Lung (tissue), 17 donors: ENCODE measurements at places on chromosomes 4 and X. TPM values are rescaled to one million over a fixed set of nuclear protein-coding genes. Genes with fewer than 3 reads are reported as not detected.

DNA sequence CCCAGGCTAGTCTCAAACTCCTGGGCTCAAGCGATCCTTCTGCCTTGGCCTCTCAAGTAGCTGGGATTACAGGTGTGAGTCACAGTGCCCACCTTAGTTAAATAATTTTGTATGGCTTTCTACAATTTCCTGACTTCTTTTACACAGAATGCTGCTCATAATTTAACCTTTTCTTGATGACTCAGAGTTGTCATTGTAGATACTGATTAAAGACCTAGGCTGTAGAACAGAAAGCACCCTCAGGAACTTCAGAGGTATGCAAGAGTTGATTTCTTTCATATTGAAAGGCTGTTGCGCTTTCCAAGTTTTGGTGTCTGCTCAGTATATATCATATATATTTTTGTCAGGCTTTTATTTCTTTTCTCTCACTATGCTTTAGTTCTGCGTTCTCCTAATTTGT is 21.1 kb upstream of the GPR34 start:
- no peak overlapping the region for H3K4me3 ChIP-seq
- H3K36me3 ChIP-seq, result no peaks in the 10 kb centered on the region
- DNase-seq, result no peak
- no peaks in the 10 kb centered on the region for H3K27me3 ChIP-seq
- no peaks in the 10 kb centered on the region for H3K4me1 ChIP-seq

DNA sequence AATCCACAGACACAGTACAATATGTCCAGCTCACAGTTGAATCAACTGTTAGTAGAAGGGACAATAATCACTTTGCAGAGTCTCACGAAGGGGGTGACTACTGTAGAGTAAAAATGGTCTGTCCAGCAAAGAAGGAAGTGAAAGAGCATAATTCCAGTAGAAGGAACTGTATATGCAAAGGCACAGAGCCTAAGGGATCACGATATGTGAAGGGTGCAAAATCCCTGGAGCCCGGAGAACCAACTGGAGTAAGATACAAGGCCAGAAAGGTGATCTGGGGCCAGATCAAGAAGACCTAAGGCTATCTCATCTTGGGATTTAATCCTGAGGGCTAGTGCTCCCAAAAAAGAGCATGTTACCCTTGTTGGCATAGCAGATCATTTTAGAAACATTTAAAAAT is 192.7 kb upstream of the LDB2 start:
- no peaks in the 10 kb centered on the region for H3K27me3 ChIP-seq
- DNase-seq, result no peak
- no peak overlapping the region for H3K4me3 ChIP-seq
- no peaks in the 10 kb centered on the region for H3K4me1 ChIP-seq

DNA sequence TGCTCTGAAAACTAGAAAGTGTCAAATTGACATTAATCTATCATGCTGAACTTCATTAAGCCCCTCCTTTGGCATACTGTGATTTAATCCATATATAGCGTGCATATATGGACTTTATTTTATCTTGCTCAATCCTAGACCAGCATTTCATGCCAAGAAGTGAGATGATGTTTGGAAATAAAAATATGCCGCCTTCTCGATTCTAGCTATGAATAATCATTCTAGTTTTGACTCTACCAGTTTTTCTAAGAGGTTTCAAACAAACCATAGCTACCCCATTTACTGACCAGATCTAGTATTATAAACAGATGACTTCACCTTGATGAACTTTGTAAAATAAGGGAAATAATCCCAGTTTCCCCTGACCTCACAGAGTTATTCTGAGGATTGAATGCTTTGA is 95.0 kb downstream of the ARX start:
- no peak for DNase-seq
- no peaks in the 10 kb centered on the region for H3K27me3 ChIP-seq
- H3K4me1 ChIP-seq, result no peaks in the 10 kb centered on the region
- H3K4me3 ChIP-seq, result no peak overlapping the region

- peak; percentile 11 for DNase-seq
- H3K36me3 ChIP-seq, result no peaks in the 10 kb centered on the region
- no peak overlapping the region for H3K4me3 ChIP-seq
- no peak overlapping the region for H3K27ac ChIP-seq
These were observed 19.4 kb downstream of the MTM1 start for GRCh38 chrX:150587585-150588503.

DNA sequence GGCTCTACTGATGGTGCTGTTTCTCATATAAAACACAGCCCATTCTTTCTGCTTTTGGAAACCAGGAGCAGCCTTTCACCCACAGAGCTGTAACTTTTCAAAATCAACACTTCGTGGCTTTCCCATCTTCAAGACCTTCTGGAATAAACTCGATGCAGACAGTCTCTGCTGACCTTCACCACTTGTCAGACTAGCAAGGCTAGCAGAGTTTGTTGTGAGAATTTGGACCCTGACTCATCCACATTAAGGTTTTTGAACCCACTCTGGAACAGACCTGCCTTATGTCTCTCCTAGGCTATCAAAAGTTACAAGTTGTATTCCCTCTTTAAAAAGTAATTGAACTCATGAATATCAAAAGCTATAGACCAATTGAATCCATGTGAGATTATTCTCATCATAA is 88.6 kb downstream of the MAML3 start:
- H3K4me3 ChIP-seq, result no peak overlapping the region
- no peak for DNase-seq
- no peaks in the 10 kb centered on the region for H3K27me3 ChIP-seq
- H3K36me3 ChIP-seq, result no peaks in the 10 kb centered on the region

- no peak overlapping the region for H3K27ac ChIP-seq
- no peak for DNase-seq
- peaks cover 3% of the 10 kb centered on the region for H3K4me1 ChIP-seq
- H3K4me3 ChIP-seq, result no peak overlapping the region
These were observed 89.7 kb downstream of the TET2 start for GRCh38 chr4:105236202-105236915.

- no peak overlapping the region for H3K4me3 ChIP-seq
- no peaks in the 10 kb centered on the region for H3K4me1 ChIP-seq
- no peak overlapping the region for H3K27ac ChIP-seq
- no peak for DNase-seq
These were observed 169.4 kb upstream of the TEX13C start for GRCh38 chrX:125150231-125150630.

- H3K27me3 ChIP-seq, result no peaks in the 10 kb centered on the region
- DNase-seq, result no peak
- no peaks in the 10 kb centered on the region for H3K36me3 ChIP-seq
- H3K27ac ChIP-seq, result no peak overlapping the region
These were observed 62.7 kb downstream of the HTRA3 start for GRCh38 chr4:8332038-8332857.

GRCh38 chr4:100268789-100269188 is 78.5 kb upstream of the DDIT4L start:
- H3K4me1 ChIP-seq, result no peaks in the 10 kb centered on the region
- no peak overlapping the region for H3K4me3 ChIP-seq
- H3K27ac ChIP-seq, result no peak overlapping the region
- no peaks in the 10 kb centered on the region for H3K36me3 ChIP-seq

GRCh38 chr4:174437749-174438148 is 84.5 kb downstream of the HPGD start:
- H3K4me3 ChIP-seq, result no peak overlapping the region
- H3K36me3 ChIP-seq, result no peaks in the 10 kb centered on the region
- DNase-seq, result no peak
- H3K27me3 ChIP-seq, result no peaks in the 10 kb centered on the region
- H3K4me1 ChIP-seq, result peaks cover 4% of the 10 kb centered on the region
- no peak overlapping the region for H3K27ac ChIP-seq

DNA sequence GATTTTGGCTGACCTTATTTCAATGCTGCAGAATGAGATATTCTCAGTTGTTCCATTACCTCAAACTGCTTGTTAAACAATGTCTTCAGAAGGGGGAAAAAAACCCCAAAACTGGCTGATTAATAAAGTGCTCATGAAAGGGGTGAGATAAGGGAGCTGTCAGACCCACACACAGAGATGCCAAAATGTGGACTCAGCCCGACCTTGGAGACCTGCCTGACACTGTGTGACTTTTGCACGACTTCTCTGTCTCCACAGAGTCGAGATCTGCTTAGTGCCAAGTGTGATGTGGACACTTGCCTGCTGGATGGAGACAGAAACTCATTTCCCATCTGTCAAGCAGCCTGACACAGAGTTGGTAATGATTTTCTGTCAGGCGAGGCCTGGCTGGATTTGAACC is 31.5 kb downstream of the REELD1 start:
- no peak overlapping the region for H3K4me3 ChIP-seq
- no peak overlapping the region for H3K27ac ChIP-seq
- no peaks in the 10 kb centered on the region for H3K27me3 ChIP-seq
- H3K36me3 ChIP-seq, result no peaks in the 10 kb centered on the region

DNA sequence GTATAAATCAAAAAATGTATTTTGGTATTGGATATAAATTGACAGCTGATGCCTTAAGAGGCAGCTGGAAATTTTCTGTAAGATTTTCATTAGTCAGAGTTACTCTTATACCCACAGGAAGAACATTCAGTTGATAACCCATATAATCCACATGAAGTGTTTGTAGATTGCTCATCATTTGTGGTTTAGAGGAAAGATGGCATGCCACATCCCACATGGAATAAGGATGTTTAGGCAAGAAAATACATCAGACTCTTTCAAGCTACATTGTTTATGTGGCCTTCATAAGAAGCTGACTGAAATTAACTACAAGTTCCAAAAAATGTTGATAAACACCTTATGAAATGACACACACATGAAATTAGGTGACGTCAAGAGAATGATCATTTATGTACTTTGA is 56.6 kb downstream of the AREG start:
- no peak for DNase-seq
- H3K4me3 ChIP-seq, result no peak overlapping the region
- H3K4me1 ChIP-seq, result no peaks in the 10 kb centered on the region
- no peaks in the 10 kb centered on the region for H3K27me3 ChIP-seq
- no peak overlapping the region for H3K27ac ChIP-seq
- H3K36me3 ChIP-seq, result no peaks in the 10 kb centered on the region

- DNase-seq, result no peak
- H3K4me3 ChIP-seq, result no peak overlapping the region
- H3K27ac ChIP-seq, result no peak overlapping the region
- H3K36me3 ChIP-seq, result no peaks in the 10 kb centered on the region
- no peaks in the 10 kb centered on the region for H3K27me3 ChIP-seq
- no peaks in the 10 kb centered on the region for H3K4me1 ChIP-seq
These were observed 21.4 kb upstream of the PGM2 start for GRCh38 chr4:37805091-37805490.

- H3K27ac ChIP-seq, result no peak overlapping the region
- no peaks in the 10 kb centered on the region for H3K36me3 ChIP-seq
- peaks cover 13% of the 10 kb centered on the region for H3K4me1 ChIP-seq
- no peaks in the 10 kb centered on the region for H3K27me3 ChIP-seq
- DNase-seq, result peak; percentile 96
These were observed 51.5 kb upstream of the TBC1D9 start for GRCh38 chr4:140807491-140808252.

GRCh38 chr4:179803857-179804256 is 2361.6 kb upstream of the AGA start:
- no peak overlapping the region for H3K4me3 ChIP-seq
- no peak for DNase-seq
- H3K27me3 ChIP-seq, result no peaks in the 10 kb centered on the region
- H3K27ac ChIP-seq, result no peak overlapping the region

GRCh38 chr4:184343502-184344177 is 126.0 kb upstream of the ENPP6 start:
- H3K4me3 ChIP-seq, result peak overlapping the region; percentile 72
- peaks cover 17% of the 10 kb centered on the region for H3K4me1 ChIP-seq
- peak overlapping the region; percentile 76 for H3K27ac ChIP-seq
- DNase-seq, result peak; percentile 93

DNA sequence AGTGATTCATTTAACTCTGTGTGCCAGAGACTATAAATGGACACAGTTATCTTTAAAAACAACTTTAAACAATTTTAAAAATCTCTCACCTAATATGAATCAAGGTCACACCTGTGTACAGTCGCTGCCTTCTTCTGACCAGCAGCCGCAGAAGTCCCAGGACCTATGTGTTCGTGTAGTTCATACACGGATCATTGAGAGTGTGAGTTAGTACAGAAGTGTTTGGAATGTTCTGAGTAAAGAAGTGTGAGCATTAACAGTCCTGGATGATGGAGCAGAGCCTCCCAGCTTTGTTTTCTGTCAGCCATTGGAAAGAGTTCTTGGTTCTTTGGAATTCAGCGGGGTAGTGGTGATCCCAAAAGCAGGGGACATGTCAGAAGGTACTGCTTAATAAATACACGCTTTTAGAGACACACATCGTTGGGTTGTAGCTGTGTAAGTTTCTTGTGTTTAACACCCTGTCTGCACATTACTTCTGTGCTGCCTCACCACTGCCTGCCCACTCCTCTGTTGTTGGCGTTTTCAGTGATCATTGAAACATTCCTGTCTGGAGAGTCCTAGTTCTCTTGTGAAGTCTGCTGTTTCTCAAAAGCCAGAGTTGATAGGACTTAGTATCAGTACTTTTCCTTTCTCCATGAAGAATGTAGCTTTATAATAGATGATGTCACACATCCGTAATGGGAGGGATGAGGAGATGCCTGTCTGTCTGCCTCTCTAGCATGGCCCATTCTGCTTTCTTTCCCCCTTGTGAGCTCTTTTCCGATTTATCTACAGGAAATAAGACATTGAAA is 90.6 kb downstream of the PTTG2 start:
- no peak for DNase-seq
- H3K27ac ChIP-seq, result peak overlapping the region; percentile 70
- H3K4me1 ChIP-seq, result no peaks in the 10 kb centered on the region
- peaks cover 8% of the 10 kb centered on the region for H3K36me3 ChIP-seq
- no peak overlapping the region for H3K4me3 ChIP-seq

- H3K36me3 ChIP-seq, result no peaks in the 10 kb centered on the region
- H3K4me1 ChIP-seq, result peaks cover 7% of the 10 kb centered on the region
- H3K4me3 ChIP-seq, result no peak overlapping the region
These were observed 236.2 kb upstream of the NUDT6 start for GRCh38 chr4:123158576-123158975.

GRCh38 chrX:20382518-20383297 is 116.0 kb upstream of the RPS6KA3 start:
- peaks cover 24% of the 10 kb centered on the region for H3K27me3 ChIP-seq
- H3K4me3 ChIP-seq, result no peak overlapping the region
- no peak for DNase-seq
- H3K4me1 ChIP-seq, result no peaks in the 10 kb centered on the region

DNA sequence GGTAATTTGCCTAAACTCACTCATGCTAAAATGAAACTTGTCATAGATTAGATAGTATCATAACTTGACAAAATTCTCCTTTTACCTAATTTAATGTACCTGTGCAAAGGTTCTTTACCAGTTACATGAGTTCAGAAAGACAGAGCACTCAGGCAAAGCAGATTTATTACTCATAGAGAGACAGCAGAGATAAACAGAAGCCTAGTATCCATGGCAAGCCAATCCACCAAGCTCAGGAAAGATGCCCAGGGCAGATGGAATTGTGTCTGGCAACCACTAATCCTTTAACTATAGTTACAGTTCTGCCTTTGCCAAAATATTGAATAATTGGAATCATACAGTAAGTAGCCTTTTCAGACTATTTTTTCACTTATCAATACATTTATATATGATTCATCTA is 826.2 kb downstream of the TECRL start:
- H3K4me1 ChIP-seq, result no peaks in the 10 kb centered on the region
- no peaks in the 10 kb centered on the region for H3K36me3 ChIP-seq
- no peak overlapping the region for H3K27ac ChIP-seq
- no peak overlapping the region for H3K4me3 ChIP-seq
- DNase-seq, result no peak

SPANXC gene
- not detected for total RNA-seq

ETDB gene
- total RNA-seq, result not detected

MAGEC1 gene
- total RNA-seq, result 0.48 TPM

SPANXN4 gene
- total RNA-seq, result not detected

MAP3K15 gene
- 2.1 TPM for total RNA-seq

BCOR gene
- total RNA-seq, result 18.8 TPM

F9 gene
- not detected for total RNA-seq

ACE2 gene
- 8.1 TPM for total RNA-seq

FAT4 gene
- 105 TPM for total RNA-seq

RAB9A gene
- 21.2 TPM for total RNA-seq

AFF2 gene
- total RNA-seq, result 6.3 TPM

LETM1 gene
- total RNA-seq, result 47.1 TPM

PAGE2B gene
- total RNA-seq, result not detected

TMPRSS11B gene
- total RNA-seq, result 0.20 TPM

GYPE gene
- total RNA-seq, result 1.6 TPM
